ENCODE measurements at places on chromosomes 7 and 10.

- DNase-seq: no peak
Observed at GRCh38 chr7:134941952-134942351, 44.4 kb upstream of the AGBL3 start.

GRCh38 chr10:11159543-11160215, 142.0 kb downstream of the CELF2 start:
- no peak for DNase-seq

- no peak for DNase-seq
Observed at GRCh38 chr10:98402478-98402877, 12.5 kb downstream of the PYROXD2 start.

DNA sequence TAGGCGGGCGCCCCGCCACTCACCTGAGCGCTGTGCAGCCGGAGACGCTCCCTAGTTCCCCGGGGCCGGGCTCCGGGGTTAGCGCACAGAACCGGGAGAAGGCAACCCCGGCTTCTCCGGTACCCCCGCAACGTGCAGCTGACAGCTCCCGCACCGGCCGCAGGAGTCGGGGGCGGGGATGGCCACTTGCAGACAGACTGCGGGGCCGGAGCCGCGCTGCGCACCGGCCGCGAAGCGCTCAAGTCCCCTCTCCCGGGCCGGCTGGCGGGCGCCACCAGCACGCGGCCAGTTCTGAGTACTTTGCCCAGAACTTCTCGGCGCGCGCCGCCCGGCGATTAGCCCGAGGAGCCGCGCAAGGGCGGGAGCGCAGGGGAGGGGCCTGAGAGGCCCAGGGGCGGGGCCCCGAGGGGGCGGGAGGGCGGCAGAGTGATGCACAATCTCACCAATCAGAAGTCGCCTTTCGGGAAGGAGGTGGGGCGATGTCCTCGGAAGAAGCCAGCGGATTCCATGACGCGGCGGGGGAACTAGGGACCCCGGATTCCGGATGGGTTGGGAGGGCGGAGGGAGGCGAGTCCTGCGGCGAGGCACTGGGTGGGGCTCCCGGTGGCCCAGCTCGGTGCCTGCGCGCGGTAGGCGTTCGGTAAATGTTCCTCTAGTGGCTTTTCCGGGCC, at the start of gene OSBPL3:
TSS of gene OSBPL3 (minus strand) at position 316 of the 671 bp plus-strand sequence. CDS start 87,706 bp downstream, outside the sequence.
- DNase-seq: peak; percentile 94

DNA sequence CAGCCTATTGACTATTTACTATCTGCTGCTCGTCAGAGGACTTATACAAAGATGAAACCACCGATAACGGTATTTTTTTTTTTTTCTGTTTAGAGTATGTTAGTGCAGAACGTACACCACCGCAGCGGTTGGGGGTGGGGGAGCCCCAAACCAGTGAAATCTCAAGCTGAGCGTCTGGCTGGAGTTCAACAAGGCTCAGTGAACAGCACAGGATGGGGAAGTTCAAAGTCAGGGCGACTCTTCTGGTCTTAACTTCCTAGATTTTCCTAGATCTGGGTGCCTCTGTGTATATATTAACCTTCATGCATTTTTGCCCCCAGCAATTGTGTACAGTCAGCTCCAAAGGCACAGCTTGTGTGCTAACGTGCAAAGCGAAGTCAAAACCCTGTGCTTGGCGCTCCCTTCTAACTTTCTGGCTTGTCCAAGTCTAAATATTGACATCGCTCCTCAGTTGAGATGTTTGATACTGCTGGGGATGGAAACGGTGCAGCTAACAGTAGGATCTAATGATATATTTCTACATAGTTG, 1.1 kb downstream of the RHOBTB1 start:
- DNase-seq: peak; percentile 39

DNA sequence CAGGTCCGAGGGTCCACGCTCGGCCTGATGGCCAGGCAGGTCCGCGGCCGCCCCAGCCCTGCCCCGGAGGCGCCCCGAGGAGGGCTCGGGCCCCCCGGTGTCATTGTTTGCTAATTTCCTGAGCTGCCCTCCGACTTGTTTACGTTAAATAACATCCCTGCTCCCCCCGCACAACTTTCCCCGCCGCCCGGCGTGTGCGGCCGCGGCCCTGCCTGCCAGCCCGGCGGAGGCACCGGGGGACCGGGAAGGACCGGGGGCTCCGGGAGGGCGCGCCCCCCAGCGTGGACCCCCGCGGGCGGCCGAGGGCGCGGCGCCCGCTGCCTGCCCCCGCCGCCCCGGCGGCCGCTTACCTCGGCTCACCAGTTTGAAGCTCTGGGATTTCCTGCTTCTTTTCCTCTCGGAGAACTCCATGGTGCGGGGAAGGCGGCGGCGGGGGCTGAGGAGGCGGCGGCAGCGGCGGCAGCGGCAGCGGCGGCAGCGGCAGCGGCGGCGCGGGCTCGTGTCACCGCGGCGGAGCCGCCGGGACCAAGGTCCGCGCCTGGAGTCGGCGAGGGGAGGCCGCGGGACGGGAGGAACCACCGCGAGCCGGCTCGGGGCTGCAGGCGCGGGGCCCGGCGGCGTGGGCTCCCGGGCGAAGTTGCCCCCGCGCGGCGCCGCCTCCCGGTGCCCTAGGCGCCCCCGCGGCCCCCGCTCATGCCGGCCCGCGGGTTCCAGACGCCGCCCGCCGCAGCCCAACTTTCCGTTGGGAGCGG, 515 bp downstream of the BEND7 start:
- peak; percentile 60 for DNase-seq

DNA sequence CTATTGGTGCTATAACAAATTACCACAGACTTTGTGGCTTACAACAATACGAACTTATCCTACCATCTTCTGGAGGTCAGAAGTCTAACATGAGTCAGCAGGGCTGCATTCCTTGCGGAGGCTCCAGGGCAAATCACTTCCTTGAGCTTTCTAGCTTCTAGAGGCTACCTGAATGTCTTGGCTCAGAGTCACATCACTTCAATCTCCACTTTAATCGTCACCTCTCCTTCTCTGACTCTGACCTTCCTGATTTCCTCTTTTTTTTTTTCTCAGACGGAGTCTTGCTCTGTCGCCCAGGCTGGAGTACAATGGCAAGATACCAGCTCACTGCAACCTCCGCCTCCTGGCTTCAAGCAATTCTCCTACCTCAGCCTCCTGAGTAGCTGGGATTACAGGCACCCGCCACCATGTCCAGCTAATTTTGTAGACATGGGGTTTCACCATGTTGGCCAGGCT, 44.6 kb upstream of the ANAPC16 start:
- no peak for DNase-seq
